ENCODE measurements at places on chromosomes 4 and X.

- no peak for DNase-seq
These were observed 222.4 kb downstream of the SLIT2 start for GRCh38 chr4:20474119-20474518.

DNA sequence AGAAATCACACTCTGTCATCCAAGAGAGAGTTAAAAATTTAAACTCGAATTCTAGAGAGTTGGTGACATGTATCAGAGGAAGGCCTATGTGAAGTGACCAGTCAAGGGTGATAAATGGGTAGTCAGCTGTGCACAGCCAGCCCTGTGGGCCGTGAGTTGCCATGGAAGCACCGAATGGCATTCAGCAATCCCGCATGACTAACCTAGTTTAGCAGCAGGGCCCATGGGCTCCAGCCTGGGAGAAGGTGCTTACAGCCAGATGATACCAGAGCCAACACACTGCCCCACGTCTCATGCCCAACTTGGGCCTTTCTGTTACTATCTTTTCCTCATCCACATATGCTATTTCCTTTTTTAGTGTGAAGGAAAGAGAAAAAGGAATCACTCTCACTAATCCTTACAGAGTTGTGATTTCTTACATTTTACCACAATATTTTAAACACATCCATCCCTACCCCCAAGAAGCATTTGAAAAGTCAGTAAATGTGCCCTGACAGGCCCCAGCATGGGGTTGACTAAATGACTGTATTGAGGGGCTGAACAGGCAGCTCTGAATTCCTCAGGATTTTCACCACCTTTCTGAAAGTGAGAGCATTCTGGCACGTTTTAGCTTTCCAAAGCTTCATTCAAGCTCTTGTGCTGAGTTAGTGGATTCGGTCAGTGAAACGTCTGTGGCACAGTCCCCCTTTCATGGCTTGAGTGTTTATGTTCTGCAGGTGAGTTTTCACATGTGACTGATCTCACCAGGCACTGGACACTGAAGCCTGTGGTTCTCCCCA, 104.2 kb downstream of the AFF1 start:
- DNase-seq, result no peak

DNA sequence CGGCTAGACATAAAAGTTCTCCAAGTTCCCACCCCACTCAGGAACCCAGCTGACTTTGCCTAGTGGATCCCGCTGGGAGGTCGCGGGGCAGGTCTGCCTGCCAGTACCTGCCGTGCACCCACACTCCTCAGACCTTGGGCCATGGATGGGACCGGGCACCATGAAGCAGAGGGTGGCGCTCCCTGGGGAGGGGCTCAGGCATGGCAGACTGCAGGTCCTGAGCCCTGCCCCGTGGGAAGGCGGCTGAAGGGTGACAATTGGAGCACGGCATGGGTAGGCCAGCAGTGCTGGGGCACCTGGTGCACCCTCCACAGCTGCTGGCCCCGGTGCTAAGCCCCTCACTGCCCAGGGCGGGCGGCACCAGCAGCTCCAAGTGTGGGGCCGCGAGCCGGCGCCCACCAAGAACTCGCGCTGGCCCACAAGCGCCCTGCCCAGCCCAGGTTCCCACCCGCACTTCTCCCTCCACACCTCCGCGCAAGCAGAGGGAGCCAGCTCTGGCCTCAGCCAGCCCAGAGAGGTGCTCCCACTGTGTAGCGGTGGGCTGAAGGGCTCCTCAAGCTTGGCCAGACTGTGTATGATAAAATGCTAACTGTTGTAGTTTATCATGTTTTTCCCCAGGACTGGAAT, 63.1 kb downstream of the UGT2A2 start:
- no peak for DNase-seq

GRCh38 chr4:25913056-25913850, 767 bp upstream of the SMIM20 start:
- DNase-seq, result peak; percentile 6

- no peak for DNase-seq
These were observed 37.3 kb upstream of the GK2 start for GRCh38 chr4:79445371-79445781.

GRCh38 chr4:94171616-94172015, 36.0 kb upstream of the SMARCAD1 start:
- DNase-seq, result no peak

GRCh38 chr4:17280261-17281018, 231.4 kb downstream of the QDPR start:
- no peak for DNase-seq

- no peak for DNase-seq
These were observed 29.7 kb downstream of the DCX start for GRCh38 chrX:111382277-111382676.

DNA sequence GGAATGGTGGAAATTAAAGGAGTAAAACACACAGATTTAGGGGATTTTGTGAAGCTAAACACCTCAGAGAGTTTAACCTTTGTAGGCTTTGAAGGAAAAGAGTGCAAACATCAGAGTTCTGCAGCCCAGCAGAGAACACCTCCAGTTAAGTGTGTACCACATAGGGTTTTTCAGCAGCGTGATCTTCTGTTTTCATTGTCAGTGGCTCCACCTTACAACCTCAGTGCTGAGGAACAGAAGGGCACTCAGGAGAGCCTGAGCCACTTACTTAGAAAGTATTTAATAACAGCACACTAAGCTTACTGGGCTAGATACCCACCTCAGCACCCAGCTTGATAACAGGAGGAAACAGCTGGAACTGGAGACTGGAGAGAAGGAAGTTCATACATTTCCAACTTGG, 2.0 kb upstream of the FBXW7 start:
- no peak for DNase-seq

Data from T-helper 1 cell (primary cell).